ENCODE measurements at places on chromosomes 4 and X. TPM values are rescaled to one million over a fixed set of nuclear protein-coding genes. Genes with fewer than 3 reads are reported as not detected.

SLC49A3 gene
- total RNA-seq = 5.8 TPM

ZNF275 gene
- 9.8 TPM for total RNA-seq

DNA sequence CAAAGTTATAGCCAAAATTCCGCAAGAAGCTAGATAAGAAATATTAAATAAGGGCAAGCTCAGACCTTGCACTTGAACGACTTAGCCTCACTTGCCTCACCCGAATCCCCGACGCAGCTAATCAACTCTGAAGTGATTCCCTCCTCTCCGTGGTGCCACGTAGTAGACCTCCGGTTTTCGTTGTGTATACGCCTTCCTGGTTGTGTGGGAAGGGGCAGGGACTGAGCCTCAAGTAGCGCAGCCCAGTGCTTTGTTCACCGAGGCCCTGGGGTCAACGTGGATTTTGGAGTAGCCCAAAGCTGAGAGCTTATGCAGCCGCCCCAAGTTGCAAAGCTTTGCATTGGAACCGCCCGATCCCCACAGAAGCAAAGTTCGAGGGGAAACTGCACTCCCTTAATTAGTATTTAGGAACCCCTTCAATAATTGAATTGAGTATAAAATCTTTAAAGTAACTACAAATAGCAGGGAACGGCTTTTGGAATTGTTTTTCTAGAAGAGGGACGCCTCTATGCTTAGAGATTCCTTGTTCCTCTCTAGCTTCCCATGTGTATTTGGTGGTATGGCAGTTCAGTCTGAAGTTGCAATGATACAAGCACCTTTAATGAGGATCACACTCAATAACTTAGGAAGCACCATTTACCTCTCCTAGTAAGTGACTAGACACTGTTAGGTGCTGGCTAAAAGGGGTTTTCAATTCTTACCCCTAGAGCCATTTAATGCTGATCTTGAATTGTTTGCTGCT, 55.7 kb downstream of the LINC00632 start:
- H3K4me1 ChIP-seq = peaks cover 16% of the 10 kb centered on the region
- H3K36me3 ChIP-seq = peaks cover 3% of the 10 kb centered on the region
- no peak overlapping the region for H3K27ac ChIP-seq
- H3K4me3 ChIP-seq = peak overlapping the region; percentile 70
- DNase-seq = peak; percentile 9

DNA sequence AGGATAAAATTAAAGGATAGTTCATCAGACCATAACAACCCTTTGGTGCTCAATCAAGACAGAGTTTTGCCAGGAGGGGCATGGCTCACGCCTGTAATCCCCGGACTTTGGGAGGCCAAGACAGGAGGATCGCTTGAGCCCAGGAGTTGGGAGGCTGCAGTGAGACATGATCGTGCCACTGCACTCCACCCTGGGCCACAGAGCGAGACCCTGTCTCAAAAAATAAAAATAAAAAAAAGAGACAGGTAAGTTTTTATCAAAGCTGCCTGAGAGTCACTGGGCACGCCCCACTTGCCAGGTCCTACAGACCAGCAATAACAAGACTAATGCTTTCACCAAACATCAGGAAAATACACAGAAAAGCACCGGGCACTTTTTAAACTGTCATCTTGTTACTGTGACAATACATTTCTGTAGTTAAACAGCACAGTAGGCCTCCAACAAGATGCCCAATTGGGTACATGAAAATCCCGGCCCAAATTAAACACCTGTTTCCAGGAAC, 765 bp downstream of the CFAP97 start:
- H3K27me3 ChIP-seq = peaks cover 32% of the 10 kb centered on the region
- H3K27ac ChIP-seq = peak overlapping the region; percentile 92
- H3K4me3 ChIP-seq = peak overlapping the region; percentile 93
- H3K36me3 ChIP-seq = peaks cover 3% of the 10 kb centered on the region
- H3K4me1 ChIP-seq = peaks cover 32% of the 10 kb centered on the region
- no peak for DNase-seq

- H3K27me3 ChIP-seq = no peaks in the 10 kb centered on the region
- no peak for DNase-seq
- H3K36me3 ChIP-seq = no peaks in the 10 kb centered on the region
- no peak overlapping the region for H3K27ac ChIP-seq
- H3K4me1 ChIP-seq = peaks cover 18% of the 10 kb centered on the region
These were observed 919.0 kb downstream of the RAPGEF2 start for GRCh38 chr4:160021870-160022269.

- H3K27me3 ChIP-seq = no peaks in the 10 kb centered on the region
- H3K27ac ChIP-seq = peak overlapping the region; percentile 89
- H3K4me3 ChIP-seq = peak overlapping the region; percentile 45
- peak; percentile 72 for DNase-seq
- peaks cover 37% of the 10 kb centered on the region for H3K4me1 ChIP-seq
These were observed 29.5 kb downstream of the DMP1 start for GRCh38 chr4:87679449-87680169.

DNA sequence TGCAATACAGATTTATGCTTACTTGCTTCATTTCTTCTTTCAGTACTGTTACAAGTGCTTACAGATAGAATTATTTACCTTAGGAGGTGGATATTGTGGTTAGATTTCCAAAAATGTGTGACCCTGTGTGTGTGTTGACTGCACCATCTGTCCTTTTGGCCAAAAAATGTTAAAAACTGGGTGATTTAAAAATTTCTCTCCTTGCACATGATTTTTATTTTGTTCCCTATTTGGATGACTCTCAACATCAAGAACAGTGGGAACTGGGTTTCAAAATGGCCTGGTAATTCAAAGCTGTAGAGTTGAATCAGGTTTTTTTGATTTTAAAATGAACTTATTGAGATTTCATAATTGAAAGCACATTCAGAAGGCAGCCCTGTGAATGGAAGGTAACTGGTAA, 1132.9 kb downstream of the RAPGEF2 start:
- H3K27me3 ChIP-seq = no peaks in the 10 kb centered on the region
- no peak for DNase-seq
- peaks cover 2% of the 10 kb centered on the region for H3K36me3 ChIP-seq
- H3K4me1 ChIP-seq = peaks cover 4% of the 10 kb centered on the region

GRCh38 chrX:13520936-13521335, 48.5 kb upstream of the EGFL6 start:
- H3K4me1 ChIP-seq = no peaks in the 10 kb centered on the region
- H3K27ac ChIP-seq = no peak overlapping the region
- H3K36me3 ChIP-seq = no peaks in the 10 kb centered on the region
- H3K27me3 ChIP-seq = no peaks in the 10 kb centered on the region
- DNase-seq = no peak

Measured in WTC11 (cell line).